CD4-positive, alpha-beta T cell treated with Interleukin-21 for 1 hour (primary cell): ENCODE measurements at places on chromosomes 16 and 17.
A peak's percentile ranks its signal among the peaks of the same experiment; 100 is the strongest.

DNA sequence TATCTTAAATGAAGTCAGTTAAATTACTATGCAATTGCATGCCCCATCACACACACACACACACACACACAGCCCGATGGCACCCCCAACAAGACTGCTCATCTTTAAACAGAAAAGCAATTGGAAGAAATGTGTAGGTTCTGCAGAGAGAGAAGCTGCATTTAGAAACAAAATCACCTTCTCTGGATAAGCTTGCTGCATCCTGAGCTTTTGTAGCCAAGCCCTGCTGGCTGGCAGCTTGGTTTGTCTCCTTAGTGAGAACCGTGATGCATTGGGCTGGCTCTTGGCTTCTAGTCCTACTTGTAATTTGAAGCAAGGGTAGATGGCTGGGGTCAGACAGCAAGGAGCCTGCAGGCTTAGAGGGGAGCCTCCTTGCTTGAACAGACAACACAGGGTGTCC, 153.8 kb downstream of the SOX9 start:
- DNase-seq = no peak

GRCh38 chr16:47424846-47425245, 36.0 kb downstream of the ITFG1 start:
- DNase-seq = no peak

GRCh38 chr16:1941162-1942046, 1.6 kb downstream of the MSRB1 start:
- no peak for DNase-seq

GRCh38 chr17:17561408-17562145, 29.9 kb downstream of the PEMT start:
- DNase-seq = no peak

GRCh38 chr17:80646328-80646727, 101.7 kb downstream of the RPTOR start:
- no peak for DNase-seq

DNA sequence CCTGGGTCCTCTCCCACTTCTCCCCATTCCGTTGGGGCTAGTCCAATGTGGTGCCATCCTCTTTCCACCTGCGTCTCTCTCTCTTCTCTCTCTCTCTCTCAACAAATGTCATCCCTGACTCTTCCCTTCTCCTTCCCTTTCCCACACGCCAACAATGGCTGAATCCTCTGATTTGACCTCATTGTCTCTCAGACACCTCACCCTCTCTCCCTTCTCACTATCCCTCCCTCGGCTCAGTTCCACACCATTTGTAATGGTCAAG, 628 bp upstream of the ZNF18 start:
- DNase-seq = no peak

- DNase-seq = no peak
Observed at GRCh38 chr17:59547131-59547915, 18.1 kb upstream of the DHX40 start.

DNA sequence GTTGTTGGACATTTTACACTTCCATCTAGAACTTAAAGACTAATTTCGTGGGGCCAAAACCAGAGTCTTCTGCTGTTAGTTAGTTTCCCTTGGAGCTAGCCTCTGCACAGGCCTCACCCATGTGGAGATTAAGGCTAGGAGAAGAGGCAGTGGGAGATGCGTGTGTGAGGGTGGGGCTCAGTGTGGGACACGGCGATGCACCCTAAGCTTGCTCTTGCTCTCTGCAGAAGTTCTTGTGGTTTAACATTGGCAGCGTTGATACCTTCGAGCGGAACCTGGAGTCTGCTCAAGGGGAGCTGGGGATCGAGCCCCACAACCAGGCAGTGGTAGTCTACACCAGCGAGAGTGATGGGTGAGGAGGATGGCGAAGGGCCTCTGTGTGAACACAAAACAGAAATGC, 34.0 kb downstream of the DBNDD1 start:
- DNase-seq = no peak

DNA sequence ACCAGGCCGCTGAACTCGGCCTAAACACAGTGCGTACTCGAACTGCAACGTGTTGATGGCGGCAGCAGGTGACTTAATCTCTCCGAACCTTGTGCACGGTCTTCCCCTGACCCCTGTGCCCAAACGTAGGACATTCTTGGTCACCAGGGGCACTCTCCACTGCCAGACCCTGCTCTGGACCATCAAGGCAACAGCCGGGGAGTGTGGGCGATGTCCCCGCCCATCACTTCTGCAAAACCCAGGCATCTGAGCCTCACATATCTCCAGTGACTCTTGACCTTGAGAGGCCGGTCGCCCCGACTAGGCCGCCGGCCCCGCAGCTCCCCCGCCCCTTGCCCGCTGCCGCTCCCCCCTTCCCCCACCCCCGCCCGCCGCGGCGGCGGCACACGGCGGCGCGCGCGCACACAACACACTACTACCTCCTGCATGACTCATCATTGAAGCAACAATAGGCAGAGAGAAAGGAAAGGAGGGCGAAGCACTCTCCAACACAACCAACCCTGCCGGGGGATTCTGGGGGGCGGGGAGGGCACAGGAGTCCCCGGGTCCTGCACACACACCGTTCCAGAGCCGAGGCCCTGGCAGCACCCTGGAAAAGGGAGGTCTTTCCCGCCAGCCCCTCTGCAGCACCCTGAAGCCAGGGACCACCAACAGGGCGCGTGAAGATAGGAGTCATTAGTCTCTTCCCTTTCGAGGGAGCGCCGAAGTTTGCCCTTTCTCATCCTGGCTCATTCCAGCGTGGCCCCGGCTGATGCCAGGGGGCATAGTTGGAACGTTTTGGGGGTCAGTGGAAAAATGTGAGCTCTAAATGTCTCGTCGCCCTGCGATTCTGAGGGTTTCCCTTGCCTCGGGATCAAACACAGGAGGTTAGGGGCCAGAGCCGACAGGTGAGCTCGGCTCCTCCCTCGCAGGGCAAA, 1.9 kb downstream of the MNT start:
- DNase-seq = peak; percentile 71

DNA sequence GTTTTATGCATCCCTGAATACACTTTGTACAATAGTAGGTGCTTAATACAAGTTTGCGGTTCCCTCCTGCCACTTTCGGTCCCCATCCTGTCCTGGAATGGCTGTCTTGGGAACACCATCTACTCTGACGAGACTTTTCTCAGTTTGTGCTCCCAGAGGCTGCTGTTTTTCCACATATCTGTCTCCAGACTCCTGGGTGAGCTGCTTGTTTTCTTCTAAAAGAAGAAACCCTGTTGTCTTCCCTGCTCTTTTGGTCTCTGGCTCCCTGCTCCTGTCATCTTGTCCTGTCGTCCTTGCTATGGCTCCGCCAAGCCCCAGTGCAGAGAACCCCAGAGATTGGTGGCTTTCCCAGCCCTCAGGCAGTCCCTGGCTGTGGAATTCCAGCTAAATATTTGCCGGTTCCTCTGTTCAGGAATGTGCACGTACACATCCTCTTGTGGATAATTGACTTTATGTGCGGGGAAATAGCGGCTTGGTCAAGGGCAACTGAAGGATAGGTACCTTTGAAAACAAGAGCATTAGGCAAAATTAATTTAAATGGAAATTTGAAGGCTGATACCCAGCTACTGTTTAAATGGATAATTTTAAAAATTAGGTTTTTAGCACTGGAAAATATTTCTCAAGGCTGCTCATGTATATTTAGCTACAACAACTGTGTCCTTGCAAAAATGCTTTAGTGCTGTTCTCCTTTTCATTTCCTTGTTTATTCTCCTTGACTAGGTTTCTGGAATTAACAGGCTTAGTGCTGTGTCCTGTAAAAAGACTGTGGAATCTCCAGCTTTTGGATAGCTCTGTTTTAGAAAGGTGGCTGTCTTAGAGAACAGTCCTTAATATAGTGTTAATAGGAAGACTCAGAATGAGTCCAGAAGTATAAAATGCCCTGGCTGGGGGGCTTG, 50.2 kb upstream of the SLC12A3 start:
- DNase-seq = no peak

- peak; percentile 60 for DNase-seq
Observed at GRCh38 chr16:10514369-10515055, 65.9 kb downstream of the EMP2 start.

GRCh38 chr17:76234354-76234679, 6.0 kb downstream of the RNF157 start:
- DNase-seq = no peak

DNA sequence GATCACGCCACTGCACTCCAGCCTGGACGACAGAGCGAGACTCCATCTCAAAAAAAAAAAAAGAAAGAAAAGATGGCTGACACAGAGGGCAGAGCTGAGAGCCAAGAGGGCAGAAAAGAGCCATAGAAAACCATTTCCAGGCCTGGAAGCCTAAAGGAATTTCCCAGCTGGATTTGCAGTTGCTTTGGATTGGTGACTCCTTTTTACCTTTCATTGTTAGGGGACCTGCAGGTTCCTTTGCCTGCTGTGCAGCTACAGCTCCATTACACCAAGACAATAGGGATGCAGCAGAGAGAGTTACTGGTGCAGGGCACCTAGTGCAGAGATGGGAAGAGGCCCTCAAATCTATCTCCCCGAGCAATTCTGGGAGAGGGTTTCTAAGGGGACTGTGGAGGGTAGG, 18.4 kb downstream of the ZNF668 start:
- no peak for DNase-seq

GRCh38 chr17:67377488-67378453, 690 bp downstream of the PITPNC1 start:
- peak; percentile 55 for DNase-seq

GRCh38 chr16:80759419-80760162, 44.8 kb downstream of the CDYL2 start:
- DNase-seq = no peak

- no peak for DNase-seq
Observed at GRCh38 chr17:81127526-81128177, 37.7 kb upstream of the PVALEF start.

- no peak for DNase-seq
Observed at GRCh38 chr16:51146256-51146924, 4.7 kb downstream of the SALL1 start.

DNA sequence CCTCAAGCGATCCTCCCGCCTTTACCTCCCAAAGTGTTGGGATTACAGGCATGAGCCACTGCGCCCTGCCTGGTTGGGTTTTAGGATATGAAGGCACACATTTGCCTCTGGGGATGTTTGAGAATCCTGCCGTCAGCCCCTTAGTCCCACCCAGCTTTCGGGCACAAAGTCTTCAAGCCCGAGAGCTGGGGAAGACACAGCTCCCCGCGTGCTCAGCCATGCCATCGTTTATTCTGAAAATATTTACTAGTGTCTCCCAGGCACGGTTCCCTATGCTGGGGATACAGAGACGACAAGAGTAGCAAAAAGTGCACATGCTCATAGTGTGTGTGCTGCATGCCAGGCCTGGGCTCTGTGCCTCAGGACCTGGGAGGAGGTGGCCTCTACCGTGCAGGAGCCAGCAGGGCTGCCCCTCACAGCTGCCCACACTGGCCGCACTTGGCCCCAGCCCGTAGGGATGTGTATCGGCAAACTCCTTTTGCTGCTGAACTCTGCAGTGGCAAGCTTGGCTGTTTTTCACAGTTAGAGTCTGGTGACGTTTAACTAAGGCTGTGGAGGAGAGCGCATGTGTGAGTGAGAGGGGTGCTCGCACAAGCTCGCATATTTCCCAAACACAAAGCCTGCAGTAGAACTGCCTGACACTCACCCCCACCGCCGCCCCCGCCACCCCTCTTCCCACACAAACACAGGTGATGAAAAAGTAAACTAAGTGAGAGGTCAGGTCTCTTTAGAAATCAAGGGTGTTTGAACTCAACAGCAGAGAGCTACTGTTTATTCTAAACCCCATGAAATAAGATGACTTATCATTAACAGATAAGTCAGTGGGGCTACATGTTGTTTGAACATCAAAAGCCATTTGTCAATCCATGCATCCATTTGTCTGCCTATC, 266.4 kb downstream of the MRTFB start:
- DNase-seq = no peak

DNA sequence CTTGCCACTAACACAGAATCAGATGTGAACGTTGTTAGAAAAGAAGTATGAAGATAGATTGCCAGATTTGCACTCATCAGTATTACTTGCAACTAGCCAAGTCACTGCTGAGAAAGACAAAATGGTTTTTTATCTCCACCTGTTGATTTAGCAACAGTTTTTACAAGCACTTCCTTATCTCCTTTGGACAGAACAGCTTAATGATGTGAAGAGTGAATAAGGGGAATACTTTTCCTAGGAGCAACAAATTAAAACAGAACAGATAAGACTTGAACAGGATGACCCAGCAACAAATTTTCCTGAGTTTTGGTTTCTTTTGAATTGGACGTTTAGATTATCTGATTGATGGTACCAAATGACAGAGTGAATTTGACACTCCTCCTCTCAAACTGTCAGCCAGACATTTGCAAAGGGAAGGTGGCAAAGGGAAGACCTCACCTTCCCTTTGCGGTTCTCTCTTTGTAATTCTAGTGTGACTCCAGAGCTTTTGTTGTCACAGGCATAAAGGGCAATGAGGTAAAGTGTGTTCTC, 130.6 kb downstream of the NLK start:
- DNase-seq = no peak

GRCh38 chr17:76026714-76027158, 370 bp downstream of the EVPL start:
- DNase-seq = no peak

DNA sequence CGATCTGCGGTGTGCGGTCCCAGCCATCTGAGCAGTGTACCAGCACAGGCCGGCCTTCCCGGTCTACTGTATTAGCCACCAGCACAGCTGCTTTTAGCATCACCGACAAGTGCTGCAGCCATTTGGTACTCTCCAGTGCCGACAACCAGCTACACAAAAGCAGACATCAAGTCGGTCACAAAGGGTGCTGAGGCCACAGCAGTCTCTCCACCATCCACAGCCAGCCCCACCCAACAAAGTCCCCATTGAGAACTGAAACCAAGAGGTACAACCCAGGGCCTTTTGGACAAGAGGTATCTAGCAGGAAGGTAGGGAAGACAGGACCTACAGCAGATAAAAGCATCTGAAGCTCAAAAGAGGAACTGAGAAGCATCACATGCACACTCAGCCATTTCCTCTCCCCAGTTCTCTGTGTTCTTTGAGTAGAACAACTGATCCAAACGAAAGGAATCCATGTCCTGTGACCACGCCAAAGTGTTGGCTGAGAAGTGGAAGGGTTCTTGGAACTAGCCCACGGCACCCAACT, 9.5 kb downstream of the MTMR4 start:
- no peak for DNase-seq

DNA sequence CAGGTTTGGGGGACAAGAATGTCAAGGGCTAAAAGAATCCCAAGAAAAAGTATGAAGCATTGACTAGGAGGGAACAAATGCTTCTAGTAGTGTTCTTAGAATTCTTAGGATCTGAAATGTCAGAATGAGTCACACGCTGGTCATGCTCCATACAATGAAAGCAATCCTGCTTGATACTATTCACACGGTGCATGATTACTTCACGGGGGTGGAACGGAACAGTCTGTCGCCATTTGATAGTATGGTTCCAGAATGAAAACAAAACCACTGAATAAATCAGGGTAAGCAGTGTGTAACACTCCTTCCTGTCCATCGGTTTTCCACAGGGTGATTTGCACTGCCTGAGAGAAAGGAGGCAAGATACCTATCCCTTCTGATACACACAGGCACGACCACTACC, 22.9 kb upstream of the YWHAE start:
- DNase-seq = no peak
